Stimulated activated naive CD4-positive, alpha-beta T cell treated with Interleukin-2 at 50 U/mL for 16 hours (primary cell): ENCODE measurements at places on chromosomes 16 and 17.
A peak's percentile ranks its signal among the peaks of the same experiment; 100 is the strongest.

DNA sequence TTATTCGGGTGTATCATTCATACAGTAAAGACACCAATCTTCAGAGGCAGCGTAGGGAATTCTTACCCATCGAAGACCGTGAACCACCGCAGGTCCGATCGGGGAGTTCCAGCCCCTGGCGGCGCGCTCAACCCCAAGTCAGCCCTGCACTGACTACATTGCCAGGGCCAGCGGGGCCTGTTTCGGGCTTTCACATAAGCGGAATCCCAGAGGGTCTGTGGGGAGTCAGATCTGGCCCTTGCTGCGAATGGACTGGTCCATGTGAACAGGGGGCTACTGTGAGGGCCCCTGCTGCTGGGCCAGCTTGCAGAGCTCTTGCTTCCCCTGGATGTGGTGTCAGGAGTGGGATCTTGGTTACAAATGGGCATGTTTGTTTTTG, 7.6 kb downstream of the PDE6G start:
- DNase-seq = no peak

GRCh38 chr17:19652595-19652994, 4.0 kb downstream of the ALDH3A2 start:
- no peak for DNase-seq

- DNase-seq = no peak
Measured at GRCh38 chr16:22859925-22860324, 46.0 kb downstream of the HS3ST2 start.

GRCh38 chr16:1825864-1826690, 548 bp downstream of the HAGH start:
- peak; percentile 76 for DNase-seq

- DNase-seq = no peak
Measured at GRCh38 chr17:6494239-6494941, 50.1 kb downstream of the PIMREG start.

DNA sequence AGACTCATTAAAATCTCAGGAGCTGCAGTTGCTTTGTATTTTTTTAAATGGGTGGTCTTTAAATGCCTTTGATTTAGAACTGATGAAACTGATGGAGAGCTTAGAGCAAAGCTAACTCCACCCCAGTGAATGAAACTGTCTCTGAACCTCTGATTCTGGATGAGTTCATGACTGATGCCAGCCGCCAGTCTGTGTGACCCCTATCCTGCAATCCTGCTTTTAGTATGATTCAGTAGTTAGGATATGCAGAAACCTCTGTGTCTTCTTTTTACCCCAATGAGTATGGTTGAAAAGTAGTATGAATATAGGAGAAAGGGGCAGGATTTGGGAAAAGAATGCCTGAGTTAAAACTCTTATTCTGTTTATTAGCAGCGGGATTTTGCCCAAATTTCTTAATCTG, 12.3 kb upstream of the SALL1 start:
- DNase-seq = no peak

- no peak for DNase-seq
Measured at GRCh38 chr16:17555176-17555575, 84.4 kb upstream of the XYLT1 start.

DNA sequence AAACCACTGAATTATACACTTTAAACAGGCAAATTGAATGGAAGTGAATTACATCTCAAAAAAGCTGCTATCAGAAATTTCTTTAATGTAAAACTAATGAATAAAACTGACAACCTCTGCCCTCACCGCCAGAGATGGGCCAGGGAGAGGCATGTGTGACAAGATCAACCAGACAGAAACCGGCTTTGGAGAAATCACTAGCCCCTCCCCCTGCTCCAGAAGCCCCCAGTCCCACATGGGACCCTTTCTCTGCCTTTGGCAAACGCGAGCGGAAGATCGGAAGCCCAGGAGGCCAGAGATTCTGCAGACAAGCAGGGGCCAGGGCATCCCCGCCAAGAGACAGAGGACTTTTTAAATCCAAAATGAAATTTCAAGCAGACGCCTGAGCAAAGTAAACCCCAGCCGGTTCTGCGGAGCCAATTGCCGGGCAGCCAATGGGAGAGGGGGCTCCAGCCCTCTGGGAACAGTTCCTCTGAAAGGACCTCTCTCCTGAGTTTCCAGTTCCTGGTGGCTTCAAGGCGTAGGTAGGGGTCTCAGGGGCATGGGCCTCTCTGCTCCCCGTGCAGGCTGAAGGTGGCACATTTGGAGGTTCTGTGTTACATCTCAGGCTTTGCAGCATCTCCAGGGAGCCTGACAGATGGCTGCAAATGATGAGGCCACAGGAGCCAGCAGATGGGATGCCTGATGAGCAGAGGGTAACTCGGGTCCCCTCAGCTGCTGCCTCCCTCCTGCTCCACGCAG, 118.1 kb downstream of the GSG1L start:
- no peak for DNase-seq

- DNase-seq = no peak
Measured at GRCh38 chr17:82173351-82174041, 39.1 kb downstream of the CCDC57 start.

- no peak for DNase-seq
Measured at GRCh38 chr17:64580384-64581315, 73.9 kb downstream of the CEP95 start.

DNA sequence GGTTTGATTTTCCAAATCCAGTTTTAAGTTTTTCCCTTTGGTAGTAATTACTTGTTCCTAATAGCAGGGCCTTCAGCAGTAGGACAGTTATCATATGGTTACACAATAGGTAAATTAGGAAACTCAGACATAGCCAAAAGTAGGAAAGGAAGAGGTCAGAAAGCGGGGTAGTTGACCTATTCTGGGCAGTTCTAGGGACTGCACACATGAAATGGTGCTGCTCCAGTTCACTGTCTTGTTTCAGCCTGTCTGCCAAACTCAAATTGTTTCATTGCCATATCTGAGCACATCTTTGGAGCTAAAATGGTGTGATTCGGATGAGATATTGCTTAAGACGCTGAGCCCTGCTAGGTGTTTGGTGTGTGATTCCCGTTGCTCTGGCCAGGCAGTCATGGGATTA, 56.7 kb downstream of the TANGO6 start:
- DNase-seq = no peak

GRCh38 chr16:53090591-53091411, 36.0 kb downstream of the CHD9 start:
- DNase-seq = no peak
